ENCODE measurements at places on chromosomes 2 and 18. TPM values are rescaled to one million over a fixed set of nuclear protein-coding genes. Genes with fewer than 3 reads are reported as not detected.

The SCYGR4 gene
- total RNA-seq: not detected

The IFT172 gene
- 16.4 TPM for total RNA-seq

GRCh38 chr2:191557841-191558240 is 120.1 kb upstream of the NABP1 start:
- DNase-seq: no peak

- no peak for DNase-seq
These were observed 158.1 kb upstream of the SLC39A10 start for GRCh38 chr2:195498839-195499490.

DNA sequence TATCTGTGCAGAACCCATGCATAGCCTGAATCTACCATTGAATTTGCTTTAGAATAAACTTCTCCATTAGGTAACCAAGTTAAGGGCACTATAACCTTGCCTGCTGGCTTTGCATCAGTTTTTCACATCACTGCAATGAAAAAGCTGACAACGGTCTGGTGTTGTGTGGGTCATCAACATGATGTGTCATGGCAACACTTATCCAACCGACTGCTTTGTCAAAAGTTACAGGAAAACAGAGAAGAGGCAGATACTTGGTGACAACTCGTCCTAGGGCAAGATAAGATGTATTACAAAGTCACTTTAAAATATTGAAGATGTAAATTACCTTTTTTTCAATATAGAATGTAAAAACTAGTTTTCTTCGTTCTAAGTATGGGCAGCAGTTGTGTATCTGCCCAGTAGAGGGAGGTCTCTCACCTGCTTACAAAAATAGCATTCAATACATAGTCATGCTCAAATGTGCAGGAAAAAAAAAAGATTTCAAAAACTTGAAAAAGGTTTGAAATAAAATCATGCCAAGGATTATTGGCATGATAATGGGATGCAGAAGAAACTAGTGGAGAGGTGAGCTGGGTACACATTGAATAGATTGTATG is 96.3 kb downstream of the EVA1A start:
- DNase-seq: no peak

The LHCGR gene
- not detected for total RNA-seq

GRCh38 chr18:13934676-13935075 is 19.3 kb upstream of the MC2R start:
- DNase-seq: no peak

- DNase-seq: no peak
These were observed 164.3 kb downstream of the MIB1 start for GRCh38 chr18:21904856-21905255.

The CYTIP gene
- 596 TPM for total RNA-seq

The SLC4A5 gene
- total RNA-seq: 1.6 TPM

GRCh38 chr2:38565333-38565732 is 37.4 kb downstream of the HNRNPLL start:
- no peak for DNase-seq

DNA sequence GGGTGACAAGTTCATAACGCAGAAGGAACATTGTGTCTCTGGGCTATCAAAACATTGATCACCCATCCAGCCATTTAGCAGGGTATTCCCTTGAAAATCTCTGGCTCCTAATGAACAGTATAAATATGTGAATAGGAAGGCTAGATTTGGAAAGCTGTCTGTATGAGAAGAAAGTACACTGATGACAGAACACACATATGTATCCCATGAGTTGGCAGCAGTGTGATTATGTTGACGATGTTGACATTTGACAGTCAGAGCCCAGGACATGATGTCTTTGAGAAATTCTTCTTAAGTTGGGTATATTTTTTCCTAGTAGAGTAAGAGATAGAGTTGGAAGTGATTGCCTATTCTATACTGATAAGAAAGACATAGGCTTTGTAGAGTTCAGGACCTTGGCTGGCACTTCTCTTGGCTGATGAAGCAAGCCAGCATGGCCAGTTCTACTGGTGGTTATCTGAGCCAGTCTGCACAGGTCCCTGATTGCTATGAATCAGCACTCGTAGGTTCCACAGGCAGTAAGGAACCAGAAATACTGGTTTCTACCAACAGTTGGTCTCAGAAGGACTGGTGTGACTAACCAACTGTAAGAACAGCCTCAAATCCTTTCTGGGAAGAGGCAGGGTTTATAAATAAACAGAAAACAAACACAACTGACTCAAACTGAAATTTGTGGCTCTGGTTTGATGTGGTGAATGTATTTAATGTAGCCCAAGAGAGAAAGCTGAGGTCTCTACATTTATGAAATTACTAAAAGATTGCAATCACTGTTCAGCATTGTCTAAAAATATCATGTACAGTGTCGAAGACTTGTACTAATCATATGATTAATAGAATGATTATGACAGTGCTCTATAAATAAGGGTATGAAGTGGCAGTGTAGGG is 43.9 kb upstream of the RAPH1 start:
- DNase-seq: no peak

DNA sequence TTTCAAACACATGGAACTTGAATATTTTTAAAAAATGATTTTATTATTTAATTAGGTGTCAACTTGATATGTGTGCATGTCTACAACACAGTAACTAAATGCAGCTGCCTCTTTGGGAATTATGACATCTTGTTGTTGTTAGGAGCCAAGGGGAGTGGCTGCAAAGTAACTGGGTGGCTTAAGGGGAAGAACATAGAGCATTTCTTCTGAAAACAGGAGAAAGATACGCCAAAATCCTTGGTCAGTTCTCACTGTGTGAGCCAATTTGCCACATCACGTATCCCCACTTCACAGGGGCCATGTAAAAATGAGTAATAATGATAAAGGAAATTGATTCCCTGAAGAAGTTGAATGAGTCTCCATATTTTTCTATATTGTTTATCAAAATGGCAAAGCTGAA is 309.8 kb upstream of the COL3A1 start:
- no peak for DNase-seq

Measured in activated naive CD4-positive, alpha-beta T cell treated with anti-CD3 and anti-CD28 coated beads, Interleukin-2, amount 50 U/mL, for 72 hours (primary cell).